IPS-NIHi11 (cell line): ENCODE measurements at places on chromosomes 4 and X.

DNA sequence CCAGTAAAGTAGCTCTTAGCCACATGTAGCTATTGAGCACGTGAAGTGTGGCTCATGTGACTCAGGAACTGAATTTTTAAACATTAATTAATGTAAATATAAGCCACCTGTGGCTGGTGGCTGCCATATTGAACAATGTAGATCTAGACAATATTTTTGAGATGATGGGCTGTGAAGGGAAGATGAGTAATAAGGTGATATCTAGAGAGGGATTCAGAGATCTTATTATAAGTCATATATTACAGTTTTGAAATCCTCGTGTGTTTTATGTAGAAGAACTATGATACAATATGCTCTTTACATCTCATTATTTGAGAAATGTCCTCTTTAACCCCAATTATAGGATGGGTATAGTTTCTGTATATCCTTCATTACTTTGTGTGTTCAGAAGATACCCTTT lies 5.6 kb downstream of the GAR1 start:
- DNase-seq = no peak

GRCh38 chr4:25313201-25313895 lies 774 bp downstream of the ZCCHC4 start:
- DNase-seq = no peak

DNA sequence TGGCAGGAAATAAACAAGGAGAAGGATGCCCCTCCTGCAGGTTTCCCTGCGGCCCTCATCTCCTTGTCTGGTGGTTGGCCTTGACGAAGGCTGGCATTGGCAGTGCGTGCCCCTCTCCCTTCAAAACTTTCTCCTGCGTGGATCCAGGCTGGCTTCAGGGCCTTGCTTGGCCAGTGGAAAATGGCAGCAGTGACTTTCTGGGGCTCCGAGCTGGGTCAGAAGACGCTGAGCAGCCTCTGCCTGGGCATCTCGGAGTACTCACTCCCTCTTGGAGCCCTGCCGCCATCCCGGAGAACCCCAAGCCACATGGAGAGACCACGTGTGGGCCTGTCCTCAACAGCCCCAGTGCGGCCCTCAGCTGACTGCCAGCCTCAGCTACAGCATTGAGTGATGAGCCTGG lies 39.5 kb downstream of the ADRA2C start:
- no peak for DNase-seq

GRCh38 chrX:67619253-67619652 lies 75.4 kb downstream of the AR start:
- no peak for DNase-seq

GRCh38 chr4:35087218-35087617 lies 1157.1 kb downstream of the ARAP2 start:
- DNase-seq = no peak

GRCh38 chrX:78506248-78506647 lies 152.9 kb downstream of the RTL3 start:
- no peak for DNase-seq

DNA sequence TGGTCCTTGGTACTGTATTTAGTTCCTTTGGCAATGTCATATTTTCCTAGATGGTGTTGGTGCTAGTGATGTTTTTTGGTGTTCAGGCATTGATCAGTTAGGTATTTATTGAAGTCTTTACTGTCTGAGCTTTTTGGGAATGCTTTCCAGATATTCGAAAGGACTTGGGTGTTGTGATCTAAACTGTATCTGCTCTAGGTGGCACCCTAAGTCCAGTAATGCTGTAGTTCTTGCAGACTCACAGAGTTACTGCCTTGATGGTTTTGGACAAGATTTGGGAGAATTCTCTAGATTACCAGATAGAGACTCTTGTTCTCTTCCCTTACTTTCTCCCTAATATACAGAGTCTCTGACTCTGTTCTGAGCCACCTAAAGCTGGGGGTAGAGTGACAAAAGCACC lies 513.6 kb upstream of the PITX2 start:
- DNase-seq = no peak

DNA sequence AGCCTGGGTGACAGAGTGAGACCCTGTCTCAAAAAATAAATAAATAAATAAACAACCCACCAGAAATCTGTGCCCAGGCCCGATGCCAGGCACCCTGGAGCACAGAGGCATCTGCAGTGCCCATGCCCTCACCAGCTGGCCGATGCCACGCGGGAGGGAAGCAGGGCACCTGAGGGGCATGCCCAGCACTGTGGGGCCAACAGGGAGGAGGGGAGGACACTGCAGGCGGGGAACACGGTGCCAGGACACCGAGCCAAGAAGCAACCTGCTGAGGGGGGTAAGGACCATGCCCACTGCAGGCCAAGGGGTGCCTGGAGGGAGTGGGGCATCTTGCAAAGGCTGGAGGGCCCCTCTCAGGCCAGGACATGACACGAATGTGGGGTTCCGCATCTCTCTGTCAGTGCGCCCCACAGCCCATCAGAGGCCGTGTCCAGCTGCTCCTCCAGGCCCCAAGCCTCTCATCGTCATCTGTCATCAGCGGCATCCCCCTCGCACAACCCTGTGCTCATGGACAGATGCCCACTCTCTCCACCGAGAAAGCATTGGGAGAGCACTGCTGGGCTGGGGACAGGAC lies 13.3 kb upstream of the DUSP9 start:
- no peak for DNase-seq

GRCh38 chr4:106707776-106708463 lies 328.2 kb downstream of the DKK2 start:
- DNase-seq = no peak

- no peak for DNase-seq
These were observed 819.3 kb downstream of the PCDH7 start for GRCh38 chr4:31539284-31540069.

GRCh38 chr4:121122661-121123060 lies 41.5 kb downstream of the TNIP3 start:
- DNase-seq = no peak

DNA sequence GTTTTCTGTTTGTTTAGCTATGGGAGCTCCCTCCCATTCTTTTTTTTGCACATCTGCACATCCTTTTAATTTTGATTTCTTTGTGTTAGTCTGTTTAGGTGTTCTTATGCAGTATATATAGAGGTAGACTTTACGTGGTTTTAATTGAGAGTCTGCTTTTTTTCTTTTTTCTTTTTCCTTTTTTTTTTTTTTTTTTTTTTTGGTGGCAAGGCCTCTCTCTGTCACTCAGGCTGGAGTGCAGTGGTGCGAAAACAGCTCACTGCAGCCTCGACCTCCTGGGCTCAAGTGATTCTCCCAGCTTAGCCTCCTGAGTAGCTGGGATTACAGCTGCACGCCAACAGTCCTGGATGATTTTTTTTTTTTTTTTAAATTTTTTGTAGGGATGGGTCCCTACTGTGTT lies 68.2 kb downstream of the FAM193A start:
- no peak for DNase-seq

DNA sequence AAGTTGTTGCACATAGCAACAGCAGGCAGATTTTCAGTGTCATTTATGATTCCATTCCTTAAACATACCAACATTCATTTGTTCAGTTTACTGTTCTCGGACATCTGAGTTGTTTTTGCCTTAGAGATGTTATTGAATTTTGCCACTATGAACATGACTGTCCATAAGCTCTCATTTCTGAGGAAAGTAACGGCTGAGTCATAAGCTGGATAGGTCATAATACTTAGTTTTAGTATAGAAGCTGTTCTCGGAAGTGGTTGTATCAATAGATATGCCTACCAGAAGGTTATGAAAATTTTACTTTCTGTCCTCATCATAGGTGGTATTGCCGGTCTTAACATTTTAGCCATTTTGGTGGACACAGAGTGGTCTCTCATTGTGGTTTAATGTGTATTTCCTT lies 157.1 kb upstream of the CLNK start:
- no peak for DNase-seq

DNA sequence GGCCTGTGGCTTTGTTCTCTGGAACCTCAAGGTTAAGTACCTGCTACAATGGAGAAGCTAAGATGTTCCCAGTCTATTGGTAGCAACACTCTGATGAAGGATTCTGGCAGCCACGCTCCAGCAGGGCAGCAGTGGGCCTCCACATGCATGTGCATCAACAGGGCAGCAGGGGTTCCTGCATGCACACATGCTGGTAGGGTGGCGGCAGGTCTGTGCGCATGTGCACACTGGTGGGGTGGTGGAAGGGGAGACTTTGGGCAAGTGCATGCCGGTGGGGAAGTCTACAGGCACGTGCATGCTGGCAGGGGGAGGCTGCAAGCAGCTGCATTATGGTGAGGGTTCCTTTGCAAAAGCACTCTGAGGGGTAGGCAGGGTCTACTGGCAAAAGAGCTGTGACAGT lies 160.7 kb downstream of the NKX6-1 start:
- DNase-seq = no peak

DNA sequence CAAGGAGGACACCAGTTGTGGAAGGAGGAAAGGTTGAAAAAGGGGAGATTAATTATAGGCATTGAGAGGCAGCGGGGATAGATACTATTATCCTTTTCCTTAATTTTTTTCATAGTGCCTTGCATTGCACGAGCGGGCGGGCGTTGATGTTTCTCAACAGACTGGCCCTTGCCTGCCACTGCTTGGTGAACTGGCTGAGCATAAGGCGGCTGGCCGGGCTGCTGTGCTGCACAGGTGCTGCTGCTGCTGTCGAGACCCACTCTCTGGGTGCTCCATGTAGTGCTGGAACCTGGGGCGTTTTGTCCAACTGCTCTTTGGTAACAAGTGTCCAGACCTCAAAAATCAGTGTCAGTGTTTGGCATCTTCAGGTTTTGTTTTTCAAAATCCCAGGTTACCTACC lies 83.3 kb upstream of the PAQR3 start:
- DNase-seq = no peak

DNA sequence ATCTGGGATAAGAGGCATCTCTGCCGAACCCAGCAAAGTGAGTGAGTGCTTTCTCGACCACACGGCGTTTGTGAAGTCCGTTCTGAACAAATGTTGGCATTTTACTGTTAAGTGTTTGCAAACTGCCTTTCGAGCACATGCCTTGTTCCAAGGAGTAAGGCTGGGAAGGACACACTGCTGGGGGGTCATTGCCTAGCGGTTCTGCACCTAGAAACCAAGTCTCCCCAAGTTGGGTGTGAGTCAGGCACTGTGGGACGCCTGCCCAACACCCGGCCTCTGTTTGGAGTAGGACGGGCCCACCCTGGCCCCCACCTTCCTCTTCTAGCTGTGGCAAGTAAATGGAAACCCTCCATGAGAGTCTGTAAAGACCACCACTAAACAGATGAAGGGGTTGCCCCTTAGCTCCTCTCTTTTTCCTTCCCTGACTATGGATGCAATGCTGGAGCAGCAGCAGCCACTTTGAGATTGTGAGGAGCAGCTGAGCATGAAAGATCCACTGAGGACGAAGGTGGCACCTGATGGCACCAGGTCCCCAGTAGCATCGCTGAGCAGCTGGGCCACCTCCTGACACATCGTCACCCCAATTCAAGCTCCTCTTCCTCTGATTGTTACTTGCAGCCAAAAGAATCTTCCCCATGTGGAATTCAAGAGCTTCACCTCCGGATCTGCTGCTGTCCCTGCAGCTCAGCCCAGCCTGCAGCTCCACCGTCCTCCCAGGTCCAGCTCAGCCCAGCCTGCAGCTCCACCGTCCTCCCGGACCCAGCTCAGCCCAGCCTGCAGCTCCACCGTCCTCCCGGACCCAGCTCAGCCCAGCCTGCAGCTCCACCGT lies 6.3 kb downstream of the CPLX1 start:
- no peak for DNase-seq

GRCh38 chrX:24479924-24480323 lies 14.8 kb downstream of the PDK3 start:
- DNase-seq = no peak

- peak; percentile 67 for DNase-seq
These were observed 627 bp downstream of the CDKN2AIP start for GRCh38 chr4:183445097-183445428.

DNA sequence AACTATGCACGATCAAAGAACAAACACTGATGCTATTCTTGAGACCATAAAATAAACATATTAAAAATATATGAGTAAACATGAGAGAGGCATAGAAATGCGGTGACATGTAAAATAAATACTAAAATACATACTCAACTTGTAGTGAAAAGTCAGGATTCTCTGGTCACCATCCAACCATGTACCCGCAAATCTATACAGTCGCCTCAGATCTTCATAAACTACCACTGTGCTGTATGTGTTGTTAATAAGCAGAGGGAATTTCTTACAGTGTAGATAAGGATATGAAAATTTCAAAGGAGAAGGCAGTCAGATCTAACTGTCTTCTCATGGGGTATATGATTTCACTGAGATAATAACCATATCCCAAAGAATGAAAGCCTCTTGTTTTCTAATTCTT lies 67.8 kb upstream of the FAM47B start:
- no peak for DNase-seq

- peak; percentile 22 for DNase-seq
These were observed 1.0 kb upstream of the HTR2C start for GRCh38 chrX:114582698-114583395.

DNA sequence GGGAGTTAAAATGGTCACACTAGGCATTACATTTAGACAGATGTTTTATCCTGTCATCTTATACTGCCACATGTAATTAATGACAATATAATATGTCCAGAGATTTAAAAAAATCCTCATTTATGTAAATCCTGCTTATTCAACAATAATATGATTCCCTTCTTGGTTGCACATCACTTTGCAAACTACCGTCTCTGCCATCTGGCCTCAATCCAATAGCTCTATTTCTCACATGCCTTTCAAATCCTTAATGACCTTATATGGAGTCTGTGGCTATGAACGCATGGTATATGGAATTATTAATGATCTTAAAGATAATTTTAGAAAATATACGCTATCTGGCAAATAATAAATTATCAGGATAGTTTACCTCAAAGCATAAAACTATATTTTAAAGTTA lies 144.5 kb downstream of the NPNT start:
- no peak for DNase-seq

DNA sequence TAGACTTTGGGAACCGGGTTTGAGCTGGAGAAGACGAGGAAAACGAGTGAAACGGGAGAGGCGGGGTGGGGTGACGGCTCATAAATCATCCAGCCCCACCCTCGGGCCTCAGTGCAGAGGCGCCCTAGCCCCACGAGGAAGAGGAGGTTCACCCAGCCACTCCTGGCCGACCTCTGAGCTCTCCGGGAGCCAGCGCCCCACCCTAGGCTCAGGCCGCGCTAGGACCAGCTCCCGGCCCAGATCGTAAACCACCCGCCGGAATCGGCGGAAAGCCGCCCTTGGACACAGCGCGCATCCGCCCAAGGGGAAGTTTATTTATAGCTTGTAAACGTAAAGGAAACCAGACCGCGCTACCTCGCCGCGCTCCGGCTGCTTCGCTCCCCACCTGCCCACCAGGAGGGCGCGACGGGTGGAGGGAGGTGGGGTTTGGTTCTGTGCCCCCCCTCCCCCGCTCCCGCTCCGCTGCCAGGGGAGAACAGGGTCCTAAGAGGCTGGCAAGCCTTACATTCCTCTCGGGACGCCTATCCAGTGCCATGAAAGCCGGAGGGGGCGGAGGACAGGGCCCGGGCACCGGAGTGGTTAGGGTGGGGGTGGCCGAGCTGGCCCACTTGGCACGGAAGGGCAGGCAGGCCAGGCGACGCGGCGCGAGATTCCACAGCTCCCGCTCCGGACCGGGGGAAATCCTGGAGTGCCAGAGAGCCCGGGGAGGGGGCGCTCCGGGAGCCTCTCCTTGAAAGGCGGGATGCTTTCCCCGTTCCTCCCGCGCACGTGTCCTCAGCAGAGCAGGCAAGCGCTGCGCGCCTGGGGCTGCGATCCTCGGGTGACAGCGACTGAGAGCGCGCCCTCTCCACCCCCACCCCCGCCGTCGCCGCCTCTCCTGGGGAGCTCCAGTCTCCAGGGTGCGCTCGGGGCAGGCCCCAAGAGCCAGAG lies 84.2 kb downstream of the BCOR start:
- peak; percentile 12 for DNase-seq

- no peak for DNase-seq
These were observed 451 bp downstream of the LPAR4 start for GRCh38 chrX:78747971-78748370.
